ENCODE measurements at places on chromosomes 2 and 18. TPM values are rescaled to one million over a fixed set of nuclear protein-coding genes. Genes with fewer than 3 reads are reported as not detected.
A peak's percentile ranks its signal among the peaks of the same experiment; 100 is the strongest.

GRCh38 chr2:98469862-98470544, 25.3 kb downstream of the INPP4A start:
- DNase-seq, result no peak

DNA sequence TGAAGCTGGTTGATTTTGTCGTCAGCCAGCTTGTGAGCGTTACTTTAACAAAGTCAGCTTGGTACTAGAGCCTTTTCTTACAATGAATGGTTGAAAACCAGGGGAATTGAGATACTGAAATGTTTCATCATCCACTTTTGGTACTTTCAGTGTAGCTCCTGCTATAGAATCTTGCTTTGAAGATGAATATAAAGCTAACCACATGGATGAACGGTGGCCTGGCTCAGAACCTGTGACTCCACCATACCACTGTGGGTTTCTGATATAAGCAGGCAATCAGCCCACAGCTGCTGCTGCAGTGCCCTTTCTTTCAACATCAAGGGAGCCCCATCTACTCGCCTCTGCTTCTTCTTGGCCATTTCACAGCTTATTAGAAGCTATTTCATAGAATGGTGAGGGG, 53.2 kb upstream of the GPR45 start:
- DNase-seq, result no peak

Gene CHRNG
- total RNA-seq, result not detected

DNA sequence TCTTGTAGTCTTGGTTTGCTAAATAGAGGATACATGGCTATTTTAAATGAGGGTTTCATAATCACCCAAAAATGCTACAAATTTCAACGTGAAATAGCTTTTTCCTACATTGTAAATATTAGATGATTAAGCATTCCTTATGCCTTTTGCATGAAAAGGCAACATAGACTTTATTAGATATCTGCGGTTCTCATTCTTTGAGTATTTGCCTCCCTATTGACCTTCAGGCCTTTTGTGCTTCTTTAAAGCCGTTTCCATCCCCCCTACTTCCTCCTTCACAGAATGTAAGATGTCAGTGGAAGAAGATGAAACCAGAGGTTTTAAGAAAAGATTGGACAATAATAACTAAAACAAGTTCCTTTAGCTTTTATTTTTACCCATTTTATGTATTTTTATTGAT, 144.1 kb downstream of the UBE2E3 start:
- no peak for DNase-seq

DNA sequence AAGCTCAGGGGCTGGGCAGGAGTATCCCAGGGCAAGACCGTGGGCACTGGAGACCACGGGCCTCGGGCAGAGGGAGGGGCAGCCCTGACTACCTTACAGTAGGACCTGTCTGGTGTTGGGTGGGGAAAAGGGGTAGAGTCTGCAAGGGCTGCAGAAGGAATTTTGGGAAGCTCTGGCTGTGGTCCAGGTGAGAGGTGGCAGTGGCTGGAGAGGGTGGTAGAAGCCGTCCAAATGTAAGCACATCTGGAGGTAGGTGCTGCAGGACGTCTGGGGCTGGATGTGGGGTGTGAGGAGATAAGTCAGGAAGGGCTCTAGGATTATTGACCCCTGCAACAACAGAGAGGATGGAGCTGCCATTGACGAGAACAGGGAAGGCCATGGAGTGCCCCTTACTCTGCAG, 486.7 kb downstream of the EIPR1 start:
- no peak for DNase-seq

DNA sequence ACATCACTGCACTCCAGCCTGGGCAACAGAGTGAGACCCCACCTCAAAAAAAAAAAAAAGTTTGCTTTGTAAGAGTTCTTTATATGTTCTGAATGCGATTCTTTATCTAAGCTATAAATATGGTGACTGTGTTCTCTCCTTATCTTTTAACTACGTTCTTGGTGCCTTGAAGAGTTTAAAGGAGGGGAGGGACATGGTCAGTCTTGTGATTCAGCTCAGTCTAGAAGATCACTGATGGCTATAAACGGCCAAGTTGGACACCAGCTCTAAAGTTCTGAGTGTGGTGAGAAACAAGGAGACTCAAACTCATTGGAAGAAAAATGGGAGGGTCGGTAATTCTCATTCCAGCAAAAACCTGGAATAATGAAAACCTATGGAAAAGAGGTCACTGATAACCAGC, 128.4 kb upstream of the SEC11C start:
- no peak for DNase-seq

Gene PRKAG3
- total RNA-seq, result not detected

DNA sequence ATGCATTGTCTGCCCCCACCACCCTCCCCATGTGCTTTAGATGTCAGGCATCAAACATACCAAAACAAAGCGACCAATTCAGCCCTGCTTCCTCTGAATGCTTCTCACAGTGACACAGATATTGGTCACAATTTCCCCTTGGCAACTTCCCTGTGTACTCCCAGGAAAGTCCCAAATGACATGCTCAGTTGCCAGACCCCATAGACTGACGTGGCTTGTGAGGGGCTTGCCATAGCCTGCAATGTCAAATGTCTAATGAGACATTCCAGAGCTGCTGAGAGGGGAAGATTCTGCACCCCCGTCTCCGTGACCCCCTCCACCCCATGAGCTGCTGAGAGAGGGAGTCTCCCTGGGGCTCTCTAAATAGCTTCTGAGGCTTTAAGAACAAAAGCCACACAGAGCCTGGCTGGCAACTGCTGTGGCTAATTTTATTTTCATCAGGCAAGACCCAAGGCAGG, 47.3 kb downstream of the RFTN2 start:
- peak; percentile 66 for DNase-seq

DNA sequence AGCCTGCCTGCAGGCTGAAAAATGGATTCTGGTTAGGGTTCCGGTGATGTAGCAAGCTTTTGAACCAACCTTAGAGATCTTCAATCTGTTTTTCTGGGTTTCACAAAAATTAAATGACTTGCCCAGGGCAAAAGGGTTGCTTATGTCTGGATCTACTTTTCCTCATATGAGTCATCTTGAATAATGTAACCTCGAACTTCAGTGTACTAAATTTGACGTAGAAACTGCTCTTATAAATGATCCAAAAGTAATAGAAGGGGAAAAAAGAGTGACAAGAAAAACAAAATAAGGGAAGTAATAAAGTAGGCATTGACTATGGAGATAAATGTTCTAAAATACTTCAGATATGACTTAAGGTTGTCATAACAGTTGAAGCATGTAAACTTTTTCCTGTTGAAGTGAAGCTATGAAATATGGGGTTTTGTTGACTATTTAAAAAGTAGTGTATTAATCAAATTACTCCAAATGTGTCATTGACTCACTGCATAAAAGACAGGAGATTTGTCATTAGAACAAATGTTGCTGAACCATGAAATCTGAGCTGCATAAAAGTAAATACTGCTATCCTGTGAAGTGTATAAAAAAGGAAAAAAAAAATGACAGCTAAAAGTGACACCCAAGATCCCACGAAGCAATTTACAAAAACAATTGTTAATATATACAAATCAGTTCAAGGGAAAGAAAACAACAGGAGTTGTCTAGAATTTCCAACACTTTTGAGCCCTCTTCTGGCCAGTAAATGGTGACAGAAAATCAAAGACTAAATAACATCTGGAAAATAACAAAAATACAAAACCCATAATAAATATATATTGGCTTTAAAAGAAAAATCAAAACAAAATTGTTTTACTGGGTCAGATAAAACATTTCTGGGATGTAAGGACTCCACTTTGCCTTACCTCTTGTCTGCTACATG, 103.6 kb upstream of the SERPINE2 start:
- DNase-seq, result peak; percentile 85

DNA sequence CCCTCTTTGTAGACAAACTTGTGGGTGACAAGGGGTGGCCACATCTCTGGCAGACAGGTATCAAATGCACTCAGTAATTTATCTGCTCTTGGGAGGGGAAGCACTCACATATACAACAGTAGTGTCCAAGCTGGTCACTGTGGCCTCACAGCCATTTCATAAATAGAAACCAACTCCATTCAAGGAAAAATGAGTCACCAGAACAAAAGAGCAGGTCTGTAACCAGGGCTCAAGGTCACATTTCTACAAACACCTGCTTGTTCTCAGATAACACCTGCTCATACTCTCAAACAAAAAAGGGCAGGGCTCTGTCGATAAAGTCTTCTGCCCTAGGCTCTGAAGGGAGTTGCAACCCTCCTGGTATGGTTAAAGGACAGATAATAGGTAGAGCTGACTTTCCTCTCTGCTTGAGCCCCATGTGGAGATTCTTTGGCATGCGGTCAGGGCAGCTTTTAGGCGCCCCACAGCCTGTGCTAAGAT, 459.0 kb downstream of the BCL11A start:
- no peak for DNase-seq

GRCh38 chr2:9483107-9483506, 8.8 kb downstream of the IAH1 start:
- DNase-seq, result no peak

GRCh38 chr2:63044362-63045327, 6.0 kb upstream of the OTX1 start:
- DNase-seq, result no peak

DNA sequence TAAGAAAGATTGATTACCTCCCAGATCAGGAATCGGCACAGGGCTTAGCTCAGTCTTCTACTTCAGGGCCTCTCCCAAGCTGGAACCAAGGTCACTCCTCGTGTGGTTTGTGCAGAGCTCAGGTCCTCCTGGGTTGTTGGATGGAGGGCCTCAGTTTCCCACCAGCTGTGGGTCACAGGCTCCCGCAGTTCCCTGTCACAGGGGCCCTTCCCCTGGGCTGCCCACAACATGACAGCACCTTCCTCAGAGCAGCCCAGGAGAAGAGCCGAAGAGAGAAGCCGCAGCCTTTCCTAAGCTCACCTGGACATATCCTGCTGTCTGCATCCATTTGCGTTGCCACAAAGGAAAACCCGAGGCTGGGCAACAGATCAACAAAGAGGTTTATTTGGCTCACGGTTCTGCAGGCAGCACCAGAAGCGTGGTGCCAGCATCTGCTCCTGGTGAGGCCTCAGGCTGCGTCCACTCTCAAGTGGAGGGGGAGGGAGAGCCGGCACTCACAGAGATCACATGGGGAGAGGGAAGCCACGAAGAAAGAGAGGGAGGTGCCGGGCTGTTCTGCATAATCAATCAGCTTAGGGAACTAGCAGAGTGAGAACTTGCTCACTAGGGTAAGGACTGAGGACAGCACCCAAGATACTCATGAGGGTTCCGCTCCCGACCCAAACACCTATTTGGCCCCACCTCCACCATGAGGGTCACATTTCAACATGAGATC, 13.0 kb upstream of the ALLC start:
- no peak for DNase-seq

Gene MYO5B
- not detected for total RNA-seq

DNA sequence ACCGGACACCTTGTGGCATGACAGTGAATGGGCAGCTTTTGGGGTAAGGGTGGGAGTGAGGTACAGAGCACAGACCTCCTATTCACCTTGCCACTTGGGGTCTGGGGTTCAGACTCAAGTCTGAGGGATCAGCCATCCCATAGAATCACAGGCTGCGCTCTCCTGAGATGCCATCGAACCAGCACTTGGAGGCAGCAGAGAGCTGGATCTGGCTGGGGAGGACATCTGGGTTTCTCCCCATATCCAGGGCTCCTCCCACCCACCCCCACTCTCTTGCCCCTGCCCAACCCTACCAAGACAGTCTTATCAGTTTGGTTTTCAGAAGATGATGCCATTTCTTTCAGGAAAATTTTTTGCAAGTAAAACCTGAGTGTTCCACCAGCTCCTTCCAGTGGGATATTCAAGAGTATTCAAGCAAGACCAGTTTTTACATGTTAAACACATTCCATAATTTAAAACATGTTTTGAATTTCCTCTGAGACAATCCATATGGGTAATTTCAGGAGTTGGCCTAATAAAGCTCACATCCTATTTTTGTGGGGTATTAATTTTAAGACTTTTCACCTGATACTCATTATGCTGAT, 29.2 kb upstream of the TEX44 start:
- DNase-seq, result peak; percentile 75

GRCh38 chr18:76821875-76822505, 367 bp upstream of the ZNF236 start:
- DNase-seq, result peak; percentile 80

DNA sequence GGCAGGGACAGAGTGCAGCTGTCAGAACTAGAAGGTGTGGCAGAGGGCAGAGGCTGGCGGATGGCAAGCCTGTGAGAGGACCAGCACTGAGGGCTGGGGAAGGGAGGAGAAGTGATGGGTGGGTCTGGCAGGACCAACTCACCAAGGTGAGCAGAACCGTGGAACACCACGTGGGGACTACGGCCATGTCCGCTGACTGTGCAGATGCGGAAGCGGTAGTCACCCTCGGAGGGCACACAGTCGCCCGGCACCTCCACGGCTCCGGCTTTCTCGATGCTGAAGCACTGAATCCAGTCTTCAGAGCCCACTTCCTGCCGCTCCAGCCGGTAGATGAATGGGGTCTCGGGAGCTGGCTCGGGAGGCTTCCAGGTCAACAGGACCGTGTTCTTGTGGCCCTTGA, 4.2 kb downstream of the OBSL1 start:
- DNase-seq, result no peak

DNA sequence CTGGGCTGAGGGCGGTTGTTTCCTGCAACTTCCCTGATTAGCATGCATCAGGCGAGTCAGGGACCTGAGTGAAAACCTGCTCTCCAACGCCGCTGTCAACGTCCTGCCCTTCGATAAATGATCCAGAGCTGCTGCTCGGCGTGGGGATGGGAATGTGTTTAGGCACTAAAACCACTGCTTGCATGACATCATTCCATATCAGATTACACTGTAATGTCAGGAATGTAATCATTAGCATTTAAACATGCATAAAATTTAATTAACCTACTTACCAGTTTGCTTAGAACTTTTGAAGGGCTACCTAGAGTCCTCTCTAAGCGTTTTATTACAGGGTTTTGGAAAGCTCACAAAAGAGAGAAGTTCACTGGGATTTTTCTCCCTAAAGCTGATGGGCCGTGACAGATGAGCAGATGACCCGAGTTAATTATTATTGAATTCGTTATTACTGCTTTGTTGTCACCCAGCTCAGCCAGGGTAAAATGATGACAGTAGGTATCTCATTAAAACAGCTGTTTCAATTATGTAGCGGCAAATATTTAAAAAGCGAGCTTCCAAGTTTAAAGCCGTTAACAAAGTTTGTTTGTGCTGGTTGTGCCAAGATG, 685.6 kb upstream of the SALL3 start:
- no peak for DNase-seq

Gene SERPINB12
- not detected for total RNA-seq

GRCh38 chr2:28736034-28736433, 15.6 kb upstream of the PPP1CB start:
- DNase-seq, result peak; percentile 49

GRCh38 chr18:61891894-61892293, 913 bp downstream of the RNF152 start:
- DNase-seq, result no peak

- peak; percentile 62 for DNase-seq
These were observed 117.6 kb downstream of the MCFD2 start for GRCh38 chr2:46798041-46798440.

GRCh38 chr2:134190807-134191203, 63.1 kb upstream of the MGAT5 start:
- DNase-seq, result no peak

Gene IL1R2
- not detected for total RNA-seq

Gene FKBP7
- total RNA-seq, result 18.6 TPM

DNA sequence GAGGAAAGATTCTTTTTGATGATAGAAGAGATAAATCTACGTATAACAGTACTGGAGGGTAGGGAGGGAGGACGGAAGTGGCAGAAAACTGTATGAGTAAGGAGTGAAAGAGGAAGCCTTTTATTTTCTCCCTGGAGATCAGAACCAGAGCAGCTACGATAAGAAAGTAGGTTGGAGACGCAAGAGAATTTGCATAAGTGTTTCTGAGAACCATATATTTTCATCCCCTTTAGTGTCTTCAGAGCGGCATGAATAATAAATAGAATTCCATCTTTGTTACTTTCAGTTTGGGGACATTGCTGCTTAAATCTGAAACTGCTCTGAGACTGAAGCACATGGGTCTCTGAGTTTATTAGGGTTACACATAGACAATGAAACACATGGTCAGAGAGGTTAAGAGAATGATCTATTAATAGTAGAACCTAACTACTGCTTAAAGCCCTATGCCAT, 230.2 kb upstream of the TNP1 start:
- peak; percentile 43 for DNase-seq

Measured in GM23248 (cell line).